Upper lobe of right lung (tissue), 1 donor: ENCODE measurements at places on chromosomes 1 and 21. TPM values are rescaled to one million over a fixed set of nuclear protein-coding genes. Genes with fewer than 3 reads are reported as not detected.

GRCh38 chr1:242016479-242016878 is 17.6 kb upstream of the MAP1LC3C start:
- no peak for DNase-seq

DNA sequence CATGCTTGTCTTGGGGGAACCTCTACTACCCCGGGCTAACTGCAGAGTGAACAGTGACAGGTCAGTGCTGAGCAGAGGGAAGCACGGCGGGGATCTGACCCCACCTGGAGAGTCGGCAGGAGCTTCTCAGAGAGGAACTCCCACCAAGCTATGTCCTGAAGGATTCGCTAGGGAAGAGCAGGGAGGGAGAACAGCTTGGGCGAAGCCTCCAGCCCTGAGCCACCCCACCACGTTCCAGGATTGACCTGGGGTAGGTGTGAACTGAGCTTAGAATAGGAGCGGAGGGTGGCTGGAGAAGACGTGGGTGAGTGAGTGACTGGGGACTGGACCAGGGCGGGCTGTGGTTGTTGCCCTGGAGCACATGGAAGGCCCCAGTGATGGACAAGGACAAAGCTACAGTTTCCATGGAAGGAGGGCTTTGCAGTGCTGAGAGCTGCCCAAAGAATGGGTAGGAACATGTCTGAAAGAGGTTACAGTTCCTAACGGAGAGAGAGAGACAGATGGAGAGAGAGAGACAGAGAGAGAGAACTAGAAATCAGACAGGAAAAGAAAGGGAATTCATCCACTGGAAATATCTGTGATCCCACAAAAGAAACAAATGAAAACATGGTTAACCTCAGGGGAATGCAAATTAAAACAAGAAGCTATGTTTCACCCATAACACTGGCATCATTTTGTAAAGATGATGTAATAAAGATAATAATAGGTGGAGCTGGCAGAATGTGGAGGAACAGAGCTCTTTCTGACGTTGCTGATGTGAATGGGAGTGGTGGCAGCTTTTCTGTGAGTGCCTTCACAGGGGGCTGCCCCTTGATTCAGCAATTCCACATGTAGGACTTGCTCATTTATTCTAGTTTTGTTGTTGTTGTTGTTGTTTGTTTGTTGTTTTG is 17.2 kb downstream of the BSND start:
- DNase-seq: no peak

DNA sequence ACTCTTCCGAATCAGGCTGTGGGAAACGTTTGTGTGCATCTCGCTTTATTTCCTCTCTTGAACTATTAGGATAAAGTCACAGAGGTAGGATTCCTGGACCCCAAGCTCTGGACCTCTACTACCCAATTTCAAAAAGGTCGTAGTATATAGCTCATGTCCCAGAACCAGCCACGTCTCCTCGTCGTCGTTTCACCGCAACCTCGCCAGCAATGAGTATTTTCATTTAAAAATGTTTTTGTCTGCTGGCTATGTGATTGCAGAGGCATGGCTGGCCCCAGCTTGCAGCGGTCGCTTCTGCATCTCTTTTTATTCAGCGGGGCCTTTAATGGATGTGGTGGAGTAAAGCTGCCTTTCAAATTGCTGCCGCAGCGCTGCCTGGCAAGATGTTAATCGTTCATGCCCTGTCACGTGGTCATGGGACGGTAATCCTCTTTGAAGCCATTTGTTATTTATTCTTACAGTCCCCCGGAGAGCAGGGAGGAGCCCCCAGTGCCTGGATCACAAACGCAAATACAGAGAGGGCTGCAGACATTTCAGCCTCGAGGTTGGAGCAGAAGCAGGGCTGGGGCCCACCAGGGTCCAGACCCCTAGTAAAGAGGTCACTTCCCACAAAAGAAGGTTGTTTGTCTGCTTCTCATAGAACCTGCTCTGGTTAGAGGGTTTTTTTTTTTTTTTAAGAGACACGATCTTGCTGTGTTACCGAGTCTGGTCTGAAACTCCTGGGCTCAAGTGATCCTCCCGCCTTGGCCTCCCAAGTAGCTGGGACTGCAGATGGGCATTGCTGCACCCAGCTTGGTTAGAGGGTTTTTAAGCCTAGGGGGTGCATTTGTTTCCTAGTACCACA is 11.6 kb upstream of the NPHP4 start:
- no peak for DNase-seq

GRCh38 chr1:244050835-244051444 is at the start of gene ZBTB18:
Gene ZBTB18, plus strand, starts transcription at chr1:244051283. Its CDS starts 149 bp downstream, at chr1:244051432.
- no peak for DNase-seq

GRCh38 chr1:30801771-30802198 is 44.2 kb upstream of the LAPTM5 start:
- DNase-seq: peak; percentile 91

DNA sequence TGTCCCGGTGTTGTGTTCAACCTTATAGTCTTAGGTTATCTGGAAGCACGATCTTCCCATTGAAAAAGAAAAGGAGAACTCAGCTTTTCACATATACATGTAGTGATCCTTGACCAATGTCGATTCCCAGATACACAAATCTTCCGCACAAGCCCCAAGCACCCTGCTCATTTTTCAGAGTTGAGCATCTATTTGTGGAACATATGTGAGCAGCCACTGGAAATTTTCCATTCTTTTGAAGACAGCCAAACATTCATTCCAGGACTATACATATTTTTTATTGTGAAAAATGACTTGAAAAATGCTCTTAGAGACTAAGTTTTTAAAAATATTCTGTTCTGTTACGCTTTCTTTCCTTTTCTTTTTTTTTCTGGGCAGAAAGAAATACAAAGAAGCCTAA is 371.9 kb downstream of the RGS7 start:
- no peak for DNase-seq

The LMOD1 gene
- total RNA-seq: 38.3 TPM

The TNFSF4 gene
- total RNA-seq: 0.72 TPM

The IFNAR1 gene
- 72.1 TPM for total RNA-seq

The GRHL3 gene
- 0.55 TPM for total RNA-seq

GRCh38 chr1:114164840-114165543 is 11.3 kb upstream of the SYT6 start:
- no peak for DNase-seq

GRCh38 chr1:28122183-28122582 is 33.8 kb upstream of the EYA3 start:
- DNase-seq: no peak

The BARHL2 gene
- not detected for total RNA-seq

The LRRC3 gene
- 3.6 TPM for total RNA-seq

DNA sequence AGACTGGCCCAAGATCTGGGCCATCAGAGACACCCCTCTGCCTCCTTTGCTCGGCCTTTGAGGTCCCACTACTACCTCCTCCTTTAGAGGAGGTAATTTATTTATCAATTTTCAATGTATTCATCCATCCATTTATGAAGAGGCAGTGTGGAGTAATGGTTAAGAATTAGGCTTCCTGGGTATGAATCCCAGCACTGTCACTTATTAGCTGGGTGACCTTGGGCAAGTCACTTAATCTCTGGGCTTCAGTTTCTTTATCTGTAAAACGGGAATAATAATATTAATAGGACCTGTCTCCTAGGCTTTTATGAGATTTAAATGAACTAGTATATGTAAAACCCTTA is 1.7 kb downstream of the NR0B2 start:
- DNase-seq: no peak

DNA sequence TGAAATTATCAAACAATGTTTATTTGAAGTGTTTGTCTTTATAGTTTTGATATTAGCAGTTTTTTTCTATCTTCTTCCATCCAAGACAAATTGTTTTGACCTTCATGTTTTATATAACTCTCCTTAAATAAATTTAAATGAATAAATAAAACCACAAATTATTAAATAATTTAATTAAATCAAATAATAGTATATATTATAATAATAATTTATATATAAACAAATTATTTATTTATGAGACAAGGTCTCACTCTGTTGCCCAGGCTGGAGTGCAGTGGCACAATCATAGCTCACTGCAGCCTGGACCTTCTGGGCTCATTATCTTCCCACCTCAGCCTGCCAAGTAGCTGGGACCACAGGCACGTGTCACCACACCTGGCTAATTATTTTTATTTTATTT is 12.4 kb upstream of the PWP2 start:
- DNase-seq: no peak

DNA sequence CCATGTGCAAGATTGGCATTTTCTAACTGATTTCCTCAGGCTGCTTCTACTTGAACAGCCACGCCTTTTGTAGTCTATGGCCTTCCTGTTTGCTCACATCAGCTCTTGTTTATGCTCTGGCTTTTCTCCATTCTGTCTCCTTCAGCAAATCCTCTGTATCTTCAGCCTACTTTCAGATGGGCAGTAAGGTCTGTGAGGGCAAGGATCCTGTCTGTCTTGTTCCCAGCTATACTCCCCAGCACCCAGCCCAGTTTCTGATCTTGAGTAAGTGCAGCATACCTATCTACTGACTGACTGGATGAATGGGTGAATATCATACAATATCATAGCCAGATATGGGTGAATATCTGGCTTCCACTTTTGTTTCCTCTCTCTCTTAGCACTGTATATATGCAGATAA is 438.1 kb downstream of the LMO4 start:
- no peak for DNase-seq

- no peak for DNase-seq
These were observed 144.8 kb downstream of the BACH1 start for GRCh38 chr21:29443411-29444010.

- DNase-seq: no peak
These were observed 17.3 kb downstream of the METTL13 start for GRCh38 chr1:171798765-171799164.

DNA sequence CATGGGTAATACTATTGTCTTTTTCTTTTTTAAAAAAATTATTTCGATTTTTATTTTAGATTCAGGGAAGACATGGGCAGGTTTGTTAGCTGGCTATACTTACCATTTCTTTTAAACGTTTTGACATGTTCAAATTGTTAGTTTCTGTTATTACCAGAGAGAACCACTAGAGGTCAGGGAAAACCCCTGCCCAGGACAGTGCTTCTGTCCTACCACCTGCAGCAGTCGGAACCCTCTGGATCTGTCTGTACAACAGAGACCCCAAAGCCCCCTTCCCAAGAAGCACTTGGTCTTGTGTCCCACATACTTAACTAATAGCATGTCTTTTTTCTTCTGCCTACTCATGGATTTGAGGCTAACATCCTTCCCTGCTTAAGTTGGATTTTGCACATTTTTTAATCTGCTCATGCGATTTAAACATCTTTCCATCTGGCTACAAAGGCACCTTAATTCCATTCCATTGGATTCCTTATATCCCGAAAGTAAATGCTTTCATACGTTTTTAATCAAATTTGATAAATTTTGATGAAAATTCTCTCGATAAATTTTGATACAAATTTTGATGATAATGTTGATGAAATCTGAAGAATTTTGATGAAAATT is 10.0 kb upstream of the C1orf115 start:
- no peak for DNase-seq

GRCh38 chr1:33465316-33465715 is 7.1 kb upstream of the ZSCAN20 start:
- DNase-seq: no peak

- no peak for DNase-seq
These were observed 63.9 kb downstream of the SSBP3 start for GRCh38 chr1:54342288-54342687.

The OSCP1 gene
- total RNA-seq: 8.2 TPM

- DNase-seq: no peak
These were observed 276.5 kb downstream of the DNM3 start for GRCh38 chr1:172117800-172118199.

The GJC2 gene
- 6.9 TPM for total RNA-seq

GRCh38 chr1:88774151-88774556 is 90.1 kb downstream of the PKN2 start:
- no peak for DNase-seq

- peak; percentile 90 for DNase-seq
These were observed 23.0 kb upstream of the NEK2 start for GRCh38 chr1:211698161-211699026.

DNA sequence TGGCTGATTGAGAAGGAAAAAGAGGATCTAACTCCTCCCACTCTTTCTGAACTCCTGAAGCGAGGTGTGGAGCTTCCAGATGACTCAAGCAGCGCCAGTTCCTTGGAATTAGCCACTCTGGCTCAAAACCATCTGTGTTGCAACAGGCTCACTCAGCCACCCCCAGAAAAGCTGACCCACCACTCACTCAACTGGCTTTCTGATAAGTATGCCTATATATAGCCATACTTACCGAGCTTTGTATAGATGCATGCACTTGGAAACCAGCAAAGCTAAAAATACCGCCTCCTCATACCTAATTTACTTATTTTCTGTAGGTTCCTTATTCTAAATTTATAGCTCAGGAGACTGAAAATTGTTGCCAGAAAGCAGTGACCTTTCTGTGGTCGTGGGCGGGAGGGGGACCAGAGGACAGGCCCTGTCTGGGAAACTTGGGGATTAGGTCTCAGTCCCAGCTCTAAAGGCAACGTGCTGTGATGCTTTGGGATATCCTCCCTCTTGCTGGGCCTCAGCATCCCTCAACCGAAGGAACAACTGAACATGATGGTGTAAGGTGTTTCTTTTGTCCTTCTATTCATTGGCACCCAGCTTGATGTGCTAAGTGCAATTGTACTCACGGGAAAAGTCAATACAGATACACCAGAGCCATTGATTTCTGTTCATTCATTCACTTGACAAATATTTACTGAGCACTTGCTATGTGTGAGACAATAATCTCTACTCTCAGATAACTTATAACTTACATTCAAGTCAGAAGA is 65.7 kb downstream of the NENF start:
- no peak for DNase-seq

The SLC5A9 gene
- total RNA-seq: 4.7 TPM

GRCh38 chr21:35046880-35047229 is 2.2 kb downstream of the RUNX1 start:
- DNase-seq: no peak

DNA sequence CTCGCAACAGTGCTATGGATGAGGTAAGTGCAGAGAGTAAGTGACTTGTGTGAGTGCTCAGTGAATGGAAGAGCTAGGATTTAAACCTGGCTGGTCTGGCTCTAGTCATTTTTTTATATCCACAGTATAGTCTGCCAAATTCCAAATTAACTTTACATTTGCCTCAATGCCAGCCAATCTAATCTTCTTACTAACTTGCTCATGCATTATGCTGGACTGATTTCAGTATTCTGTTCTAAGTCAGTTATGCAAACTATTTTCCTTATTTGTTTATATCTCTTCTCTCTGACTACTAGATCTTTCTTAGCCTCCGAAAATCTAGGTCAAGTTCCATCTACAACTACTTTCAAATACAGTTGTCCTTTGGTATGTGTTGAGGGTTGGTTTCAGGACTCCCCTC is 133.3 kb downstream of the XPR1 start:
- DNase-seq: no peak
